ENCODE measurements at places on chromosomes 11 and 22. TPM values are rescaled to one million over a fixed set of nuclear protein-coding genes. Genes with fewer than 3 reads are reported as not detected.
A peak's percentile ranks its signal among the peaks of the same experiment; 100 is the strongest.

- no peak for DNase-seq
Observed at GRCh38 chr11:85027346-85027745, 599.8 kb downstream of the DLG2 start.

DNA sequence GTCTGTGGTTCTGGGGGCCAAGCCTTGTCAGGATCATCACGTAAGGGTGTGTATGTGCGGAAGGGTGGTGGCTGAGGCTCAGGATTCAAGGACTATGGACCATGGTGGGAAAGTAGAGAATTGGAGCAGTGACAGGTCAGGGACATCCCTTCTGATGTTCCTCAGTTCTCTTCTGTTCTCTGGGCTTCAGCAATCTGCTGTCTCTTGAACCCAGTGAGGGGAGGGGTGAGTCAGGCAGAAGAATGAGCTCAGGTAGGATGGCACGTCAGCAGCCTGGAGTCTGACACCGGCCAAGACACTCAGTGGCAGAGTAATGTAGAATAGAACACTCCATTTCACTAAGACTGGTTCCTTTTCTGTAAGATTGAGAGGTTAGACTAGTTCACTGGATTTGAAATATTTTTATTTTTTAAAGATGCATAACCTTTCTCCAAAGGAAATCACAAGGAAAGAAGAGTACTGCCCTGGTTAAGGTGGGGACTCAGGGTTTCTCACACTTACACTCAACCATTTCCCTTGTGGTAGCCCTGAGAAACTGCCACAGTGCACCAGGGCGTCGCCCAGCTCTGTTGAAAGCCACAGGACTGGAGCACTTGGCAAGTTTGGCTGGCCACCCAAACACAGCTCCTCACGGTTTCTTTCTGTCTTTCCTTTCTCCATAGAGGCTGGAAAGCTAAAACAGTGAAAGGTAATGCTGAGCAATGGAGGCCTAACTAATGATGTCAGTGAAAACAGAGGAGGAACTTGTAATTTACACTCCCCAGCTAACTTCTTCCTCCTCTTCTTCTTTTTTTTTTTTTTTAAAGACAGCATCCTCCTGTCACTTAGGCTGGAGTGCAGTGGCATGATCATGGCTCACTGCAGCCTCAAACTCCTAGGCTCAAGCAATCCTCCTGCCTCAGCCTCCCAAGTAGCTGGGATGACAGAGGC, 23.1 kb upstream of the MICAL2 start:
- peak; percentile 35 for DNase-seq

GRCh38 chr11:27528712-27529111, 22.1 kb upstream of the LIN7C start:
- no peak for DNase-seq

- DNase-seq: no peak
Observed at GRCh38 chr11:19433791-19434190, 193.0 kb upstream of the E2F8 start.

DNA sequence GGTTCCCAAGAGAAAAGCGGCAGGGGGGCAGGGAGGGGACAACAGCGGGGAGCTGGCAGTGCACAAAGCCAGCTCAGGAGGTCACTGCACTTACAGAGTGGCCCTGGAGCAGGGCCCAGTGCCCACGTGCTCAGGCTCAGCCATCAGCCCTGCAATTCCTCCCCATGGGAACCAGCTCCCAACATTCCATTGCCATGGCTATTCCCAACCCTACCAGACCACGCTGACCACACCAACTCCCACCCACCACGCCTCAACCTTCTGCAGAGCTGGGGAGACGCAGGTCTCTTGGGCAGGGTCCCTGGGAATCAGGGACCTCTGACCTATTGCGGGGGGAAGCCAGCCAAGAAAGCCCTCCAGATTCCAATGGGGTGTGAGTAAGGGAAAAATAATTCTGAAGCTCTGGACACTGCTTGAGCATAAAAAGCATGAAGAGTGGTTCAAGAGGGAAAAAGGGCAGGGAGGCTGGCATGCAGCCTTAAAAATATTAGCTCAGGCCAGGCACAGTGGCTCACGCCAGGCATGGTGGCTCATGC, 38.3 kb upstream of the TFIP11 start:
- DNase-seq: no peak

- no peak for DNase-seq
Observed at GRCh38 chr22:43504666-43505261, 93.0 kb downstream of the MPPED1 start.

GRCh38 chr11:29495676-29496075, 521.2 kb downstream of the KCNA4 start:
- no peak for DNase-seq

DNA sequence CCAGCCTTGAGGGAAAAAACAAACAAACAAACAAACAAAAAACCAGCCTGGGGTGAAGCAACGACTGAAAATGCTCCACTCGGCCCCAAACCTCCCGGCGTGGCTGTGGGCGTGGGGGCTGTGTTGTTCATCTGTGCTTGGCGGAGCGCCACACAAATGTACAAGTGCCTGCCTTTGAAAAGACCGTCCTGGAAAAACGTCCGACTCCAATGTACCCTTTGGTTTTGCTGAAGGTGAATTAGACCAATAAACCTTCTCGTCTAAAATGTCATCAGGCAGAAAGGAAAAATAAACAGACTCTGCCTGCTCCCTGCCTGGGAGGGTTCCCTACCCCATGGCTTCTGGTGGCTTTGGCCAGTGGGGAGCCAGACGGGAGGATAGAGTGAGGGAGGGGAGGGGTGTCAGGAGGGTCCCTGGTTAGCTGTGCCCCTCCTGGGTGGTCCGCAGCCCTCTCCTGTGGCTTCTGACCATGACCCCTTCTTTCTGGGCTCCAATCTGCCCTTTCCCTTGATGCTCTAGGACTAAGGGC, 93.9 kb downstream of the TRMU start:
- no peak for DNase-seq

GRCh38 chr11:114136686-114137640, 77.5 kb downstream of the ZBTB16 start:
- DNase-seq: no peak

- no peak for DNase-seq
Observed at GRCh38 chr22:27215871-27216270, 558.5 kb downstream of the MIAT start.

- DNase-seq: no peak
Observed at GRCh38 chr22:47064416-47064815, 302.0 kb downstream of the TBC1D22A start.

- DNase-seq: no peak
Observed at GRCh38 chr22:23086787-23087186, 16.5 kb downstream of the GNAZ start.

DNA sequence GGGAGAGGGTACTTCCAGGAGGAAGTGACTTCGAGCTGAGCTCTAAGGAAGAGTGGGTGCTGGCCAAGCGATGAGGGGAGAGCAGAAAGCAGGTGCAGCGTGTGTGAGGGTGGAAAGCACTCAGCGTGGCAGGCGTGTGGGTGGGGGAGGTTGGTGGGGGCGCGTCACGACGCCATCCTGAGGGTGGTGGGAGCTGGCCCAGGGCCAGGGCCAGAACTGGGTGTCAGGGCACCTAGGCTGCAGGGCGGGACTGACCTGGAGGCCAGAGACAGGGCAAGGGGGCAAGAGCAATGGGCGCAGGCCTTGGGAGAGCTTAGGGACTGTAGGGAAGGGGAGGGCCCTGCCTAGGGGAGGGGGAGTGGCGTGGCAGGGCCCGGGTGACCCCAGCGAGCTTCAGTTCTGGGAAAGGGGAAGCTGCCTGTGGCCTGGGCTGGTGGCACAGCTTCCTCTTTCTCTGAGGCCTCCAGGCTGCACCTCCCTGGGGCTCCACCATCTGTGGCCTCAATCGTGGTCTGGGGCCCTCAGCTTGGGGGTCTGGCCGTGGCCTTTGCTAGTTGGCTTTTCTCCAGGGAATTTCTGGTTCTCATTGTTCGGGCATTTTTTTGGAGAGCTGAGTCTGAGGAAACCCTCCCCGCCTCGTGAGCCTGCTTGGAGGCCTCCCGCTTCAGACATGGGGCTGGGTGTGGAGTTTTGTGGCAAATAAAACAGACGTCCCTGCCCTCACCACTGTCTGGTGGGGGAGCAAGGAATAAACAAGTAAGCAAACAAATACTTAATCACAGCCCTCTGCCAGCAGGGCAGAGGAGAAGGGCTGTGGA, 8.9 kb downstream of the RELT start:
- DNase-seq: no peak

GRCh38 chr11:62546244-62546928, at the start of gene AHNAK:
TSS of gene AHNAK (minus strand) at chr11:62546806. CDS start at chr11:62536098, 10,708 bp downstream.
- DNase-seq: peak; percentile 66

GRCh38 chr11:88012456-88012855, 162.8 kb downstream of the RAB38 start:
- DNase-seq: no peak

- DNase-seq: no peak
Observed at GRCh38 chr11:130070846-130071200, 1.1 kb downstream of the APLP2 start.

- DNase-seq: no peak
Observed at GRCh38 chr11:113397821-113398220, 10.2 kb downstream of the ANKK1 start.

GRCh38 chr11:78833237-78833636, 258.6 kb upstream of the NARS2 start:
- DNase-seq: no peak

GRCh38 chr11:15146271-15147003, 31.7 kb downstream of the INSC start:
- no peak for DNase-seq

DNA sequence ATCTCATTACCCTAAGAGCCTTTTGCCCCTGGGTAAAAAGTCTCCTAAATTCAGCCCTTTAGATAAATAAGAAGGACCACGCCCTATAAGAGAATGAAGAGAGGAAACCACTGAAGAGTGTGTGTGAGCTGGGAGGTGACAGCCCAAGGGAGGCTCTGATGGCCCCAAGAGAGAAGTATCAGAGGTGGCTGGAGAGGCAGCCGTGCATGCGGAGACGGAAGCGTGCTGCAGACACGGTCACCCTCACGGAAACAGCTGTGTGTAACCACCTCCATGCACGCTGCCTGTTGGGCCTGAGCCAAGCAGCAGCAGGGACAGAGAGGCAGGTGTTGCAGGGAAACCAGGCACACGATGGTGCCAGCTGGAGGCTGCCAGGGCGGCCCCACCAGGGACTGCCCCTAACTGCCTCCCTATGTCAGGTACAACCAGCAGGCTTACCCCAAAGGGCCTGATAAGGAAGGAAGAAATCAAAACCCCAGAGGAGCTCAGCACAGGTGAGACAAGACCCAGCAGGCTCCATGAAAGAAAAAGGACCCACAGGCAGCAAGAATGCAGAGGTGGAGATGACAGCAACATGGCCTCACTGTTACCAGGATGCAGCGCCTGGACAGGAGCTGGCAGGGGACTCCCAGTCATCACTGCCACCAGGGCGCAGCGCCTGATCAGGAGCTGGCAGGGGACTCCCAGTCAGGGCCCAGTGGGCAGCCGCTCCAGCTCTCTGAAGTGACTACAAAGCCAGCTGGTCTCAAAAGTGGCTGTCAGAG, 7.8 kb downstream of the LARGE2 start:
- DNase-seq: peak; percentile 31

DNA sequence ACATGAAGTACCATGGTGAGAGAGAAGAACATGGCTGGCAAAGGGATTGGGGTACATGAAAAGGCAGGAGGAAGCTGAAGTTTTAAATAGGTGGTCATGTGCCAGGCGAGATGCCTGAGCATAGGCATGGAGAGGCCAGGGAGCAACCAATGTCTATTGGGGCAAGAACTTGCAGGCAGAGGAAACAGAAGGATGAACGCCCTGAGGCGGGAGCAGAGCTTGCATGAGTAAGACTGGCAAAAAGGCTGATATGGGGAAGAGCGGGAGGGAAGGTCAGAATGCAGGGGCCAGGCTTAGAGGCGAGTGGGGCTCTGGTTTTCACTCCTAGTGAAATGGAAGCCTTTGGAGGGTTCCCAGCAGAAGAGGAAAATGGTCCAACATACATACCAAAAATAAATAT, 52.5 kb upstream of the VSTM5 start:
- DNase-seq: no peak

DNA sequence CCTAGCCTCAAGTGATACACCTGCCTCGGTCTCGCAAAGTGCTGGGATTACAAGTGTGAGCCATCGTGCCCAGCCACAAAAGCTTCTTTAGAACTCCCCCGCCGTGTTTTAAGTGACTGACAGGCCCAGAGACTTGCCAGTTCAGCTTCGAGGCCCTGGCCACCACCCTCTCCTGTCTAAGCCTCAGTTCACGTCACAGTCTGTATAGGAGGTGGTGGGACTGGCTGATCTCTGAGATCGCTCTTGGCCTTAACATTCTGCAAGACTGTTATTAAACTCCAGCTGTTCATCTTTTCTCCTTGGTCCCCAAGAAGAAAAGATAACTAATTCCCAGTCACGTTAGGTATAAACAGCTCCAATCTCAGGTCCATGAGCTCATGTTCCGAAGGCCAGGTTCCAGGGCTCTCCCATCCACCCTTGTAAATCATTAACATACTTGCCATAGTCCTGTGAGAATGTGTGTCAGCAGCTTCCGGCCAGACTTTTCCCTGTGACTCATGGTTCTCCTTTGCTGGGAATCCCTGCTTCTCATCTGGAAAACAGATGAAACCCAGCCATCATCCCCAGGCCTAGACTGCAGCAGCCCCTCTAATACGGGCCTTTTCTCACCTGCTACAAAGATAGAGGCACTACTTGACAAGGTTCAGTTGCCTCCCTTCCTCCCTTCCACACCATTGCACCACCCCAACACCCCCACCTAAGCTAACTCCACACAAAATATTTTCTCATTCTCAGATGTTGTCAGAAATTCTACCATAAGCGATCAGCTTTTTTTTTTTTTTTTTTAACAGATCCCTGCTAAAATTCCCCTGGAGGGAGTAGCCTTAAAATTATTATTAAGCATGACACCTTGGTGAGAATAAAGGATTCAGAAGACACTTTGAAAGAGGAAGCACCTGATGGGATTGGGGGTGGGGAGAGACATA, 5.6 kb upstream of the KIAA0930 start:
- DNase-seq: no peak

DNA sequence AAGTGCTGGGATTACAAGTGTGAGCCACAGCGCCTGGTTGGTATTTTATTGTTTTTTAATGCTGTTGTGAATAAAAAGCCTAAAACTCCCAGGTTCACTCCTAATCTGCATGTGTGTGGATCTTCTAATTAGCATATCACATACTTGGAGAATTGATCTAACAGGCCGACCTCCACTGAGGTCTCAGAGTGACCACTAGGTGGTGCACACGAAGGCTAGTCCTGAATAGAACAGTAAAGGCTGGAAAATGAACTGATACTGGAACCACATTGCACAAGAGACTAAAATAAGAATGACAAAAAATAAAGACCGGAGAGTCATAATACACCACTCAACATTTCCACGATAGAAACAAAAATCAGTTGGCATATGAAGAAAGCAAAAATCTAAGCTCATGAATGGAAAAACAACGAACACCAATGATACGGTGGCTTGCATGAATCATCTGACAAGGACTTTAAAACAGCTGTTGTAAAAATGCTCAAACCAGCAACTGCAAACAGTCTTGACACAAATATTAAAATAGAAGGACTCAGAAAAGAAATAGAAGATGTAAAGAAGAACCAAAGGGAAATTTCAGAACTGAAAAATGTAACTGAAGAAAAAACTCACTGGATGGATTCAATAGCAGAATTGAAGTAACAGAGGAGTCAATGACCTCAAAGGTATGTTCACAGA, 19.2 kb downstream of the PIM3 start:
- no peak for DNase-seq

- DNase-seq: no peak
Observed at GRCh38 chr11:16015741-16016467, 340.4 kb downstream of the SOX6 start.

The APOC3 gene
- total RNA-seq: not detected

The DYNC2H1 gene
- 2.9 TPM for total RNA-seq

The OR5T1 gene
- total RNA-seq: not detected

The LRRC75B gene
- total RNA-seq: 1.4 TPM

The C1QTNF5 gene
- not detected for total RNA-seq

The MAJIN gene
- total RNA-seq: not detected

The BRMS1 gene
- 66.5 TPM for total RNA-seq

The ELMOD1 gene
- not detected for total RNA-seq

The UBQLNL gene
- total RNA-seq: not detected

The MS4A15 gene
- total RNA-seq: not detected
